ENCODE measurements at places on chromosomes 2 and 18. TPM values are rescaled to one million over a fixed set of nuclear protein-coding genes. Genes with fewer than 3 reads are reported as not detected.

GRCh38 chr2:18959200-18959599 lies 369.8 kb upstream of the NT5C1B start:
- H3K27ac ChIP-seq: no peak overlapping the region
- no peaks in the 10 kb centered on the region for H3K36me3 ChIP-seq
- H3K4me3 ChIP-seq: no peak overlapping the region
- H3K27me3 ChIP-seq: no peaks in the 10 kb centered on the region
- H3K4me1 ChIP-seq: peaks cover 18% of the 10 kb centered on the region

DNA sequence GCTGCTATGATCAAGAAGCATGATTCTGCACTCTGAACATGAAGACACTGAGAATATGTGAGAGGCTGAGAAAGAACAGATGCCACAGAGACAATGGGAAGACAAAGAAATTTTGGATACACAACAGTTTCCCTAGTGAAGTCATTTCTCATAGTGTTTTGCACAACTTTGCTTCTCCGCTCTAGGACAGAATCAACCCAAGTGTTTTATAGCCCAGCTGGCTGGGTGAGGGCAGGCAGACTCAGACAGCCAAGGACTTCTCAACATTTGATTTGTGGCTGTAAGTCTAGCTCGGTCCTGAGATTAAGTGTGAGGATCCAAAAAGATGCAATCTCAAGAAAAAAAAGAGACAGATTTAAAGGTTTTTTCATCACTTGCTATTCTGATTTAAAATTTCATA lies 536.5 kb upstream of the CRIM1 start:
- H3K27me3 ChIP-seq: no peaks in the 10 kb centered on the region
- H3K27ac ChIP-seq: no peak overlapping the region
- H3K36me3 ChIP-seq: no peaks in the 10 kb centered on the region
- no peak overlapping the region for H3K4me3 ChIP-seq
- H3K4me1 ChIP-seq: no peaks in the 10 kb centered on the region
- DNase-seq: no peak

- peak within 1 kb of the TSS; percentile 97 for H3K4me3 ChIP-seq
- H3K27me3 ChIP-seq: no peaks in the 10 kb centered on the region
- peak within 1 kb of the TSS; percentile 93 for H3K27ac ChIP-seq
- DNase-seq: peak; percentile 94
These were observed at the start of gene LIMS1 for GRCh38 chr2:108533832-108534583. Gene LIMS1 (plus strand): TSS chr2:108534470. CDS start chr2:108534563, 93 bp downstream.

DNA sequence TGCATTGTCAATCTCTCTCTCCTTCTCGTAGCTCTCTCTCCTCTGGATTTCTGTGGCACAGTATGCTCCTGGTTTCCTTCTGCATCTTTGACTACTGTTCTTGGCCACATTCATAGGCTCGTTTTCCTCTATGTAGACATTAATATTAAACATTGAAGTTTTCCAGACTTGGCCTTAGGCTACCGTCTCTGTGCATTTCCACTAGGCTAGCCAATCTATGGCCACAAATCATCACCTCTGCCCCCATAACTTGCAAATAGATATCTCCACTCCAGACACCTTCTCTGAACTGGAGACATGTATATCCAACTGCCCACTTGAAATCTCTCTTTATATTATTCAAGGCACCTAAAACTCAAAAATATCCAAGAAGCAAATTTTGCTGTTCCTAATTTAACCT lies 768.5 kb downstream of the TSN start:
- H3K4me3 ChIP-seq: no peak overlapping the region
- H3K4me1 ChIP-seq: no peaks in the 10 kb centered on the region
- DNase-seq: no peak
- H3K36me3 ChIP-seq: no peaks in the 10 kb centered on the region
- no peak overlapping the region for H3K27ac ChIP-seq

GRCh38 chr2:85266146-85267041 lies 61.4 kb downstream of the TGOLN2 start:
- no peaks in the 10 kb centered on the region for H3K27me3 ChIP-seq
- no peak overlapping the region for H3K27ac ChIP-seq
- peak; percentile 68 for DNase-seq
- no peak overlapping the region for H3K4me3 ChIP-seq

The SLC14A1 gene
- 2.0 TPM for total RNA-seq

GRCh38 chr2:36459725-36460137 lies 104.2 kb downstream of the CRIM1 start:
- H3K4me1 ChIP-seq: peaks cover 64% of the 10 kb centered on the region

- no peaks in the 10 kb centered on the region for H3K4me1 ChIP-seq
- no peak for DNase-seq
- no peak overlapping the region for H3K4me3 ChIP-seq
- H3K36me3 ChIP-seq: no peaks in the 10 kb centered on the region
- H3K27me3 ChIP-seq: peaks cover 50% of the 10 kb centered on the region
These were observed 61.5 kb downstream of the CIB4 start for GRCh38 chr2:26579723-26580040.

- no peak overlapping the region for H3K4me3 ChIP-seq
- DNase-seq: no peak
- H3K27ac ChIP-seq: no peak overlapping the region
- no peaks in the 10 kb centered on the region for H3K4me1 ChIP-seq
These were observed 490.2 kb upstream of the KLHL29 start for GRCh38 chr2:22894761-22895160.
